ENCODE measurements at places on chromosomes 5 and 9. TPM values are rescaled to one million over a fixed set of nuclear protein-coding genes. Genes with fewer than 3 reads are reported as not detected.

Gene OCLN
- 3.0 TPM for total RNA-seq

Gene SLC34A1
- not detected for total RNA-seq

DNA sequence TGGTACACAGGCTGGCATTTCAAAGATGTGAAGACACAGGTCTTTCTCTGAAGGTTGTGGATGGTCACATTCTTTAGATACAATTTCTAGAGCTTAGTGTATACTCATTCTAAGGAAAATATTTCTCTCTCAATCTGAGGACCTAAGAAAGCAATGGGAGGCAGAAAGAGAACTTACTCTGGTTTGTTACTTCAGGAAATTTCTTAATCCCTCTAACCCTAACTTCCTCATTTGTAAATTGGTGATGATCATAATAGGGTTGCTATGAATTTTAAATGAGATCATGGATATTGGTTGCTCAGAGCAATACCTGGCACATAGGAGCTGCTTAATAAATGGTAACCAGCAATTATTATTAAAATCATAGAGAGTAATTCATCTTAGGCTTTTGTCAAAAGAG is 22.1 kb downstream of the FAM170A start:
- DNase-seq: no peak

DNA sequence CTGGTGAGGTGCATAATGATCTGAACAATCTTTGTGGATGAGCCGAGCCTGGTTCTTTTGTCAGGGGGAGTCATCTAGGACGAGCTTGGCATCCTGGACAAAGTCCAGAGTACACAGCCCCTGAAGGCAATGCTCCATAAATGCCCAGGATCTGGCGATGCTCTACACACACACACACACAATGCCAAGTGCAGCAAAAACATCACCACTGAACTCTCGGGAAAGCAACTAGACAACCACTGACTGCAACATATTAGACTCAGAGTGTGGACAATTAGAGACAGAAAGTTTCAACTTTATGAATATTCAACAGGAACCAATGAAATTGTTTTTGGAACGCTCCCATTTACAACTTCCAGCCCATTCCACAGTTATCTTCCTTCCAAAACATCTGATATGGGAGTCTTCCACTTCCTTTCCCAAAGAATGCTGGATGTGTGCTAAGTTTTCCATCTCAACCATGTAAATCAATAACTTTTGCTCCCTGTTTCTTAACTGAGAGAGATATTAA is 227.6 kb upstream of the ANKRD55 start:
- peak; percentile 41 for DNase-seq

GRCh38 chr9:82132024-82132423 is 143.5 kb downstream of the SPATA31D1 start:
- peak; percentile 52 for DNase-seq

DNA sequence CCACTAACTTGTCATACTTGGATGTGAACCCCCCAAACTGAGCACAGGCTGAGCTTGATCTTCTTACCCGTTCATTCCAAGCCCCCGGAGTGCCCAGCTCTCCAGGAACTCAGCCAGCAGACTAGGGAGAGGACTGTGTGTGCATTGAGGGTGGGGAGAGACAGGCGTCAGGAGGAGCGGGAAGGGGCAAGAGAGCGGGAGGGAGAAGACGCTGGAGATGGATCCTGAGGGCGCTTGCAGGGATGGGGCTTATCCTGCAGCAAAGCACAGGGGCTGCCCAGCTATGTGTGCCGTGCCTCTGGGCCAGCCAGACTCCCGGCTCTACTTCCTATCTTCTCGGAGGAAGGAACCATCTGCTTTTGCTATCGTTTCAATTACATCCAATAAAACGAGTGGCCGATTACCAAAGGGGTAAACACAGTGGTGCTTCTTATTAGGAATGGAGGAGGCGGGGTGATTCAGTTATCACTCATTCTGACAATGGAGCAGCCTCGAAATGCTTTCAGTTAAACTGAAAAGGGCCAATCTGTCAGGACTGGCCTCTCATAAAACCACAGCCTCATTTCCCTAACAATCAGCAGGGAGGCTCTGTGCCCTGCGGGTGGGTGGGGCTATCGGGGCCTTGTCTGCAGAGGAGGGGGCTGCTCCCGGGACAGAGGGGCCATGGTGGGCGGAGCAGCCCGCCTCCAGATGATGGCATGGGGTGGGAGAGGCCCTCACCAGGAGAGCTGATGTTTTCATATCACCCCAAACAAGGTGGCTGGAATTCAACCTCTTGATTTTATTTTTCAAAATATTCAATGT is 168.2 kb downstream of the DAB2IP start:
- no peak for DNase-seq

DNA sequence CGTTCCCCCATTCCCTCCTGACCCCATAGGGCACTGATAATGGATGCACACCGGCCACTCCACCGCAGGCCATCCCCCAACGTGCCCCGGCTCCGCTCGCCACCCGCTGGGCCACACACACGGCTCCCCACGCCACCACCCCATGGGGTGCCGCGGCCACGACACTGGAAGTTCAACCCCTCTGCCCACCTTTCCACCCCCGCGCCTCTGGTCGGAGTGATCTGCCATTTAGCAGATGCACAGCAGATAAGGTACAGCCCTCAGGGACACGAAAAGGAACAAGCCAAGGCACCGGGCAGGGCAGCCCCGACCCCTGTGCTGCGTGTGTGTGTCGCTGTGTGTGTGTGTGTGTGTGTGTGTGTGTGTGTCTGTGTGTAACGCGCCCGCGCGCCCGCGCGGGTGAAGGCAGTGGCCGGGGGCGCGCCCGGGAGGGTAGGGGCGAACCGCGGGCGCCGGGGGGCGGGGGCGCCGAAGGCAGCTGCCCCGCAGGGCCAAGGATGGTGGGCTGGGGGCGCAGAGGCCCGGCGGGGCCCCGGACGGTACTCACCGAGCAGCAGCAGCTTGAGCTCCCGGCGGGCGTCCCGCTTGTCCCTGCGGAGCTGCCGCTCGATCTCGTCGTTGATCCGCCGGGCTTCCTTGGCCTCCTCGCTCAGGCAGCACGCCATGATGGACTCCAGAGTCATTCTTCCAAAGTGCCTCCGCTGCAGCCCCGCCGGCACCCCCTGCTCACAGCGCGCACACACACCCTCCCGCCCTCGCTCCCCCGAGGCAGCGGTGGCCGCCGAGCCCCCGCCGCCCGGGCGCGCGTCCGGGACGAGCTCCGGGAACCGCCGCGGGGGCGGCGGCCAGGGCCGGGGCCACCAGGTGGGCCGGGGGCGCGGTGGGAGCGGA is 813 bp downstream of the GNAQ start:
- DNase-seq: peak; percentile 25

DNA sequence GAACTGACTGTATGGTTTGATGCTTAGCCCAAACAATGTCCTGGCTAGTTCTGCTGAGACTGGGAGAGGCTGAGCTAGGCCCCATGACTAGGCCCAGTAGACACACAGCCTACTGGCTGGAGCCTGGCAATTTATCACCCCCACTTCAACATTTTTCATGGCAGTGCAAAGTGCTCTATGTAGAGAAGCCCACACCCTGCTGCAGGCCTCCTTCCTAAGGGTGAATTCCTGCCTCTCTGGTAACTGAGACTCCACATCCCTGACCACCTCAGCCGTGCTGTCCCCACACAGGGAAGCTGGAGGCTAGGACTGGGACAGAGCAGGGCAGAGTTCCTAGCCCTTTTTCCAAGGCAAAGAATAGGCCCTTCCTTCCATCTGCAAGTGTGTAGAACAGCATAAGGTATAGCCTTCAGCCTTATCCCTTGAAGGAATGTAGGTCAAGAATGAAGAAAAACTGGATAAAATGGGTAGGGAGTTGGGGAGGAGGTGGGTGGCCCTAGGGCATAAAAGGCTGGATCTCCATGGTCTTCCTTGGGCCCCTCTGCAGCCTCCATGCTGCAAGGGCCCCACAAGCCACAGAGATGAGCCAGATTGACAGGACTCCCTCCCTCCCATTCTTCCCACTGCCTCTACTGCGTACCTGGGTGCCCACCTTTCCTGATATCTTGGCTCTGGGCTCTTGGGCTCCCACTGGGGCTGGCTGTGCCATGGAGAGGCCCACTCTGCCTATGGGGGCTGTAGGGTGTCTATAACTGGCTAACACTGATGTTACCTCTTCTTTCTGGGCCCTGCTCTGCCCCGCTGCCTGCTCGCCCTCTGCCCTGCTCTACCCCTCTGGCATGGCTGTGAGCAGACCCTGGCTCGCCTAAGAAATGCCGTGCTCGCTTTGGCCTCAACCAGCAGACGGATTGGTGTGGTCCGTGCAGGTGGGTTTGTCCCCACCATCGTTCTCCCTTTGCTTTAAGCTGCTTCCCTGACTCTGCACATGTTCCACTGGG is 29.8 kb downstream of the TCF7 start:
- no peak for DNase-seq
